ENCODE measurements at places on chromosomes 13 and 19. TPM values are rescaled to one million over a fixed set of nuclear protein-coding genes. Genes with fewer than 3 reads are reported as not detected.

DNA sequence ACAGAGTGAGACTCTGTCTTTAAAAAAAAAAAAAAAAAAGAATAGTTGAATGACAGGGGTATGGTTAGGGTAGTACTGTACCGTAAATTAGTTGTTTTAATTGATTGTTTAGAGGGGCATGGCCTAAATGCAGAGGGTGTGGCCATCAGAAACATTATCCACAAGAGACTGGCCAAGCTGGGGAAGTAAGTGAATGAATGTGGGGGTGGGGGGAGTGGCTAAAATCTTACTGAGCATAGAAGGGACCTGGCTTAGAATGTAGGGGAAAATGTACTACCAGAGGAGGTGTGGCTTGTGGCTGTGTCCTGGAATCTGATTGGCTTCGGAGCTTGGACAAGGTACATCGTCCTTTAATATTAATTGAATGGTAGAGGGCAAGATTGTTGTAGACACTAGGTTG is 3.8 kb downstream of the BCL2L12 start:
- no peak for DNase-seq

DNA sequence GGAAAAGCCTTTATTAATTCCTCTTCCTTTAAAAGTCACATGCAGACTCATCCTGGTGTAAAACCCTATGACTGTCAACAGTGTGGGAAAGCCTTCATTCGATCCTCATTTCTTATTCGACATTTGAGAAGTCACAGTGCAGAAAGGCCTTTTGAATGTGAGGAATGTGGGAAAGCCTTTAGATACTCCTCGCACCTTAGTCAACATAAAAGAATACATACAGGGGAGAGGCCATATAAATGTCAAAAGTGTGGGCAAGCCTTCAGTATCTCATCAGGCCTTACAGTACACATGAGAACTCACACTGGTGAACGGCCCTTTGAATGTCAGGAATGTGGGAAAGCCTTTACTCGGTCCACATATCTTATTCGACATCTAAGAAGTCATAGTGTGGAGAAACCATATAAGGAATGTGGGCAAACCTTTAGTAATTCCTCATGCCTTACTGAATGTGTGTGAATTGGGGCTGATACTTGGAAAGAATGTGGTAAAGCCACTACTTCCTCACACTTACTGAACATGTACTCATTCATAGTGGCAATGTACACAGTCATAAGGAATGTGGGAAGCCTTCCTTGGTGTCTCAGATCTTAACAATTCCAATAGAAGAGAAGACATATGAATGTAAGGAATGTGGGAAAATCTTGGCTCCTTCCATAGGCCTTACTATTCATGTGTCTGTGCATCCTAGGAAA is 18.8 kb downstream of the ZNF559 start:
- no peak for DNase-seq

DNA sequence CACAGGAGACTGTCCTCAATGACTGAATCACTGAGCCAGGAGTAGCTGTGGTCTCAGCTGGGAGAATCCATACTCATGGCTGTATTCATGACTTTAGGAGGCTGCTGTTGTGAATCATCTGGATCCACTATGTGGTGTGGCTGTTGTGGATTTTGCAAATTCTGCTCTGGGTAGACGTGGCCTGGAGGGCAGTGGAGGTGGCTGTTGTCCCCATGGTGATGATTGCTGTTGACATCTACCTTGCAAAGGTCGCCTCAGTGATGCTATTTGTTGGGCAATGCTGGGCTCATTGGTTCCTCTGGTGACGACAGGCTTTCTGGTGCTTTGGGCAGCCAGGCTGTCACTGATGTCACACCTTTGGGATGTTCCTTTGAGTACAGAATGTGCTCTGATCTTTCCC is 23.9 kb downstream of the MUC16 start:
- no peak for DNase-seq

Gene TEX26
- not detected for total RNA-seq

DNA sequence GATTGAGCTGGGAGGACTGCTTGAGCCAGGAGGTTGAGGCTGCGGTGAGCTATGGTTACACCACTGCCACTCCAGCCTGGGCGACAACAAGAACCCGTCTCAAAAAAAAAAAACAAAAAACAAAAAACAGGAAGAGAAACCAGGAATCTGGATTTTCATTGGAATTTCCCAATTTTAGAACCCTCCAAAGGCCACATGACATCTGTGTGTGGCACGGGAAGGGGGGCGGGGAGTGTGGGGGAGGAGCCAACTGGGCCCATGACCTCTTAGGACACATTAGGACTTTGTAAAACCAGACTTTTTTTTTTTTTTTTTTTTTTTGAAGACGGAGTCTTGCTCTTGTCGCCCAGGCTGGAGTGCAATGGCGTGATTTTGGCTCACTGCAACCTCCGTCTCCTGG is 21.2 kb upstream of the MYDGF start:
- DNase-seq: no peak

Gene CEACAM21
- total RNA-seq: not detected

Gene SIAH3
- not detected for total RNA-seq

Gene PRKD2
- total RNA-seq: 14.9 TPM

DNA sequence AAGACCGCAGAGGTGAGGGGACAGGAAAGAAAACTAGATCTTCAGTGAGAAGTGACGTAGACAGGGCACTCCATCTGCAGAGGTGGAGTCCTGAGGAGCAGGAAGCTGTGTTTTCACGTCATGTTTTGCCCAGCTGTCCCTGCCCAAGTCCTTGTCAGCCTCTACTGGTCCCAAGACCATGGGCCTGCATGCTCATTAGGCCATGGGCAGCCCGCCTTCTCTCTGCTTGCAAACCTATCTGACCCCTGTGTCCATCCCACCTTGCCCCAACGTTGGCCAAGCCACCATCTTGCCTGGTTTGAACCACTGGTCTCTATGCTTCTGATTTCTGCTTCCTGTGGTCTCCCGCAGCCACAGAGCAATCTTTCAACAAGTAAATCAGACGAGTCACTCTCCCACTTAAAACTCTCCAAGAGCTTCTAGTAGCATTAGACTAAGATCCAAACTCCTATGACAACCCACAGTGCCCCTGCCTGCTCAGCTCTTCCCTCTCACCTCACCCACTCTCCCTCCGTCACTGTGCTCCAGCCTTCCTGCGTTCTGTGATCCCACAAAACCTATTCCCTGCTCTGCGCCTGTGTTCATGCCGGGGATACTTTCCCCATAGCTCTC is 18.6 kb upstream of the CCNE1 start:
- DNase-seq: no peak

DNA sequence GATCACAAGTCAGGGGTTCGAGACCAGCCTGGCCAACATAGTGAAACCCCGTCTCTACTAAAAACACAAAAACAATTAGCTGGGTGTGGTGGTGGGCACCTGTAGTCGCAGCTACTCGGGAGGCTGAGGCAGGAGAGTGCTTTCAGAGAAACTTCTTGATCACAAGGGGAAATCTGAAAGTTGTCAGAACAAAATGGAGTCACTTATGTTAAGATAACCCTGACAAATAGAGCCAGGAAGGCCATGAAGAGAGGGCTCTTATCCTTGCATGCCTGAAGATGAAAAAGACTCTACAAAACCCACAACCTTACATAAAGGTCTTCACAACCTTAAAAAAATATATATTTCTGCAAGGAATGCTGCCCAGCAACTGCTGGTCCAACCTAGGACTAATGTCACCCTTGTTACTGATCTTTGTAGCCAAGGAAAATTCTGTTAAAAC is 1.2 kb downstream of the CARD8 start:
- no peak for DNase-seq

Gene IL27RA
- 1.2 TPM for total RNA-seq

DNA sequence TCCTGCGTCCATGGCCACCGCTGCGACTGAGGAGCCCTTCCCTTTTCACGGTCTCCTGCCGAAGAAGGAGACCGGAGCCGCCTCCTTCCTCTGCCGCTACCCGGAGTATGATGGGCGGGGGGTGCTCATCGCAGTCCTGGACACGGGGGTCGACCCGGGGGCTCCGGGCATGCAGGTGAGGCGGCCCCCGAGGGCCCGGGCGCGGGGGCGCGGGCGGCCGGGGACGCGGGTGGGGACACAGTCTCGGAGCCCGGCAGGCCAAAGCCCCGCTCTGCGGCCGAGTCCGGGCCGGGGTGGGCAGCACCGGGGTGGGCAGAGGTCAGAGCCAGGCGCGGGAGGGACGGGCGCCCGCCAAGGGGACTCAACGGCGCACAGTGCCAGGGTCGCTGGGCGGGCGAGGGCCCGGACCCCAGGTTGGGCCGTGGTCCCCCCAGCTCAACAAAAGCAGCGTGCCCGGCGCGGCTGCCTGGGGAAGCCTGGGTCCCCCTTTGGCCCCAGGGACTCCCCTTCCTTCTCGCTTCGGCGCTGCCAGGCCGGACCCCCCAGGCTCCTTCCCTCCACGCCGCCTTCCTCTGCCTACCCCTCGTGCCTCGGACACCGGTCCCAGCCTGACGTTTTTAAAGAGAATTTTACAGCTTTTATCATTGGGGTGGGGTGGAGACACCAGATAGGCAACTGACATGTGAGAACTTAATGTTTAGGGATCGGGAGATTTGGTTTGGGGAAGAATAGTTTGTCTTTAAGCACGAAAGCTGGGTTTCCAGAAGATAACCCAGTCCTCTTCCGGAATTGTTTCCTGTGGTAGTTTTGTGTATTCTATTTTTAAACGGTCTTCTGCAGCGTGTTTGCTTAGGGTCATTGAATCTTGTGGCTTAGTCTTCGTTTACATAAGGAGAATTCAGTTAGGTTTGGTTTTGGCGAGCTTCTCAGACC is 509 bp downstream of the TPP2 start:
- DNase-seq: peak; percentile 42

DNA sequence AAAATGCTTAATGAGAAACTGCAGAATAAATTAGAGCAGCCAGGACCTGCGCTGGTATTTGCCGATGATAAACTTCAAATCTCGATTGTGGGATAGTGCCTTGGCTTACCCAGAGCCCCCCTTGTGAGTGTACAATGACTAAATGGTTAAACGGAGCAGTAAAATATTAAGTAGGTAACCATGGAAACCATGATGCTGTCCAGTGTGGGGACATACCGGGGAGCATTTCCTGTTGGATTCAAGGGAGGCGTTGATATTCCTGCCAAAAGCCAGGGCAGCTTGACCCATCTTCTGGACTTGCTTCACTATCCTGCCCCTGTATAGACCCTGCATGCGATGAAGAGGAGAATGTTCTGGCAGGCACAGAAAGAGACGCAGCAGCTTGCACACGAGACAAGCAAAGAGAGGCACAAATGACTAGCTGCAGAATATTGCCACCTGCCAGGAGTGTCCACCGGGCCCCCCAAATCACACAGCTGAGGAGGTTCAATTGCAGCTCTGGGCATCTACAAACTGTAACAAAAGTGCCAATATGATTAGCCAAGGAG is 255.3 kb upstream of the TSHZ3 start:
- DNase-seq: no peak

DNA sequence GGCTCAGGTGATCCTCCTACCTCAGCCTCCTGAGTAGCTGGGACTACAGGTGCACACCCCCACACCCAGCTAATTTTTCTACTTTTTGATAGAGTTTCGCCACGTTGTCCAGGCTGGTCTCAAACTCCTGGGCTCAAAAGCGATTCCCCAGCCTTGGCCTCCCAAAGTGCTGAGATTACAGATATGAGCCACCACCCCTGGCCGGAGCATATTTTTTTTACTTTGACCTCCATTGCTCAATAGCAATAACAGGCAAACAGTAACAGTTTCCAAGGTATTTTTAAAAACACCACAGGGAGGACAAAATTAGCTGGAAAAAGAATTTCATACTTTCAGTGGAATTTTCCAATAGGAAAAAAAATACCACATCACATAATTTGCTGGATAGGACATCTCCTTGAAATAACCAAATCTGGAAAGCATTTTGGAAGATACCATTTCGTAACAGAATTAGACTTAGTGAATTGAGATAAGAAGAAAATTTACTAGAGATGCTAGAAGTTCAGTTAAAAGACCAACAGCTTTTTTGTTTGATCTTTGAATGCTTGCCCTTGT is 5.2 kb downstream of the DUXA start:
- no peak for DNase-seq

Gene FCAR
- total RNA-seq: not detected

- DNase-seq: no peak
Measured at GRCh38 chr19:53864308-53864836, 3.3 kb upstream of the MYADM start.

Gene DNASE2
- 16.5 TPM for total RNA-seq

Gene ZNF534
- 0.62 TPM for total RNA-seq

- DNase-seq: no peak
Measured at GRCh38 chr13:24172071-24172470, 11.6 kb downstream of the SPATA13 start.

- DNase-seq: no peak
Measured at GRCh38 chr13:45349438-45349837, 8.5 kb upstream of the TPT1 start.

- no peak for DNase-seq
Measured at GRCh38 chr13:107942030-107942617, 273.2 kb downstream of the LIG4 start.

DNA sequence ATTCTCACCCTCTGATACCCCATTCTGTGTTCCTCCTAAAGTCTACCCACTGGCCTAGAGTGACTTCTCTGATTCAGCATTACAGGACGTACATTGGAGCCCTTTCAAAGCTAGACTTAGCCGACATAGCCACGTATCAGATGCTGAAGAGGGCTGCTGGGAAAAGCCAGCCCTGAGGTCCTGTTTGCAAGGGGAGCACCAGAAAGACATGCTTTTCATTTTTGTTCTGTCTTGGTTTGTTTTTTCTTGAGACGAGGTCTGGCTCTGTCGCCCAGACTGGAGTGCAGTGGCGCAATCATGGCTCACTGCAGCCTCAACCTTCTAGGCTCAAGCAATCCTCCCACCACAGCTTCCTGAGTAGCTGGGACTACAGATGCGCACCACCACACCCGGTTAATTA is 6.3 kb upstream of the ZSWIM4 start:
- no peak for DNase-seq

- DNase-seq: peak; percentile 52
Measured at GRCh38 chr19:14361824-14362223, 19.4 kb upstream of the ADGRE5 start.

DNA sequence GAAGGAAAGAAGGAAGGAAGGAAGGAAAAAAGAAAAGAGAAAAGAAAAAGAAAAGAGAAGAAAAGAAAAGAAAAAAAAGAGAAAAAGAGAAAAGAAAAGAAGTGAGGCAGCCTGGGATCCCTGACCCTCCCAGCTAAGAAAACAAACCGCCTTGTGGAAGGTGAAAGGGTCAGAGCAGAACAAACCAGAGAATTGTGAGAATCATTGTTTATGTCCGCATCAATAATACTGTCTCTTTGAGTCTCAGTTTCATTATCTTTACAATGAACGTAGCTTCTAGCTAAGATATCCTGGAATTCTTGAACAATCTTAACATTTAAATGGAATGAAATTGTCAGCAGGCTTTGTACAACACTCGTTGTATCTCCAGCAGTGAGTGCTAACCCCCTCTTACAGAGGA is 66.4 kb upstream of the SERP2 start:
- no peak for DNase-seq

DNA sequence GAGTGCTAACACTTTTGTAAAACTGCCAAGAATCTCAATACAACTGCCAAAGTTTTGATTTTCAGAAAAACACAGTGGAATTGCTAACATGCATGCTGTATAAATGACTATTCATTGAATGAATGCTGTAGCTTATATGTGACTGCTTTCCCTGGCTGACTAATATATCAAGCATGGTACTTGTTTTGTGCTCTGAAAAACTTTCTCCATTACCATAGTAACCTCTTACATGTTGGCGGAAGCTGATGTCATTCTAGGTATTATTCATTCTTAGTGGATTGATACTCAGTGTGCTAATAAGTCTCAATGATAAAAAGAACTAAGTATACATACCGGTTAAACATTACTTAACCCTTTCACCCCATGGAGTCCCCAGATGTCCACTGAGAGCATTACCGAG is 166.1 kb upstream of the MYO16 start:
- no peak for DNase-seq

Gene C3
- 0.25 TPM for total RNA-seq

- DNase-seq: no peak
Measured at GRCh38 chr13:103983948-103984347, 917.7 kb upstream of the SLC10A2 start.

Data from neural progenitor cell (in vitro differentiated cells).